ENCODE measurements at places on chromosomes 4 and X. TPM values are rescaled to one million over a fixed set of nuclear protein-coding genes. Genes with fewer than 3 reads are reported as not detected.

TMSB15A gene
- total RNA-seq: 0.37 TPM

- no peak for DNase-seq
Measured at GRCh38 chr4:103482471-103482870, 237.3 kb downstream of the TACR3 start.

- DNase-seq: no peak
Measured at GRCh38 chr4:39823191-39823590, 125.3 kb downstream of the UBE2K start.

- DNase-seq: no peak
Measured at GRCh38 chrX:49260221-49260985, 4.1 kb downstream of the FOXP3 start.

GRCh38 chr4:53899586-53900270 is 164.7 kb downstream of the CHIC2 start:
- DNase-seq: no peak

GRCh38 chrX:34578237-34578636 is 78.8 kb downstream of the TMEM47 start:
- no peak for DNase-seq

DNA sequence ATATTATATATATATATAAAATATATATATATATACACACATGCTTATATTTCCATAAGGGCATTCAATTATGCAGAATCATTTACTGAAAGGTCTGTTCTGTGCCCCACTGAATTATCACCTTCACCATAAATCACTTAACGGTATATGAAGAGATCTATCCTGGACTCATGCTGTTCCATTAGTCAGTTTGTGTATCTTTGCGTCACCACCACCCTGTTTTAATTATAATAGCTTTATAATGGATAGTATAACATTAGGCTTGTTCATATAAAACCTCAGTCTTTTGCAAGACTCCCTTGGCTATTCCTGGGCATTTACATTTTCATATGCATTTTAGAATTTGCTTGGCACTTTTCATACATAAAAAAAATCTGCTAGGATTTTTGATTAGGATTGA is 19.1 kb downstream of the WDR17 start:
- no peak for DNase-seq

Measured in activated T-helper 2 cell treated with anti-CD3 and anti-CD28 coated beads, Interferon-gamma antibody, Interleukin-2, Interleukin-4, amounts not matched to agents 10 μg/mL and 5 μg/mL and 100 μg/mL, durations not matched to agents 14 hours and 24 hours and 36 hours (primary cell).